Foreskin melanocyte (primary cell): ENCODE measurements at places on chromosomes 16 and 17.

GRCh38 chr17:54901230-54901822 is 674 bp downstream of the TOM1L1 start:
- no peak for DNase-seq

DNA sequence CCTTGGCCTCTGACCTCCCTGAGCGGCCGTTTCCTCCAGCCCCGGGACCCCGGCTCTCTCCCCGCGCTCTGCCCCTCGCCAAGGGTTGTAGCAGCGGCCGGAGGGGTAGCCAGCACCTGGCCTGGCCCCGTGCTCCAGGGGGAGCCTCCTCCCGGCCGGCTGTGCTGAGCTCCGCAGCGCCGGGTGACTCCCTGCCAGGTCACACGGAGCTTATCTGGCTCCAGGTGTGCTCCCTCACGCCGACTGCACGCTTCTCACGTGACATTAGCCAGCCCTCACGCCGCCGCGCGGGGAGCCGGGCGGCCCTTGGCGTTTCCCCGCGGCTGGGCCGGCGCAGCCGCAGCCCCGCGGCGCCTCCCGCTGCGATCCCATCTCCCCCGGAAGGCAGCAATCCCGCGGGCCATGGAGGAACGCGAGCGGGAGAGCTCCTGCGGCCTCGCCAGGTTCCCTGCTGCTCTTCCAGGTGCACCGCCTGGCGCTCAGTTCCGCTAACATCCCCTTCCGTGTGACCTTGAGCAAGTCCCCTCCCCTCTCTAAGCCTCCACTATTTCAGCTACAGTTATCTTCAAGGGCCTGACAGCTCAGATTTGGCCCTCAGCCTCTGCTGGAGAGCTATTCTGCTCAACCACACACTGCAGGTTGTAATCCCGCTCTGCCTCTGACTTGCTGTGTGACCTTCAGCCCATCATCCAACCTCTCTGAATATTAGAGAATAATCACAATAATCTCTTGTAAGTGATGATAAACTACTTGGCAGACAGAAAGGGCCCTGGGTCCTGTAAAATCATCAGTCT is 3.4 kb downstream of the MYO18A start:
- no peak for DNase-seq

- DNase-seq, result no peak
These were observed 39.3 kb downstream of the MYO18A start for GRCh38 chr17:29140631-29141513.

GRCh38 chr17:29068818-29069217 is 25.9 kb downstream of the PIPOX start:
- DNase-seq, result no peak

- no peak for DNase-seq
These were observed 107.4 kb upstream of the CDH11 start for GRCh38 chr16:65229191-65229662.

DNA sequence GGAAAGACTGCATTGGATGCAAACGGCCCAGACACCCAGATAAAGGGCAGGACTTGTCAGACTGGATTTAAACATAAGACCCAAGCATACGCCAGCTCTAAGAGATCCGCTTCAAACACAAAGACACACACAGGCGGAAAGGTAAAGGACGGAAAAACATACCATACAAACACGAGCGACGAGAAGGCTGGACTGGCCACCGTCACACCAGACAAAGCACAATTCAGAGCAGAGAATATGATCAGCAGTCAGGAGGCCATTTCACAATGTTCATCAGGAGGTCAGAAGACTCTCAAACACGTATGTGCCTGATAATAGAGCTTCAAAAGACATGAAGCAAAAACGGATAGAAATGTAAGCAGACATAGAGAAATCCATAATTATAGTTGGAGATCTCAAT is 84.9 kb upstream of the GNG13 start:
- DNase-seq, result no peak

DNA sequence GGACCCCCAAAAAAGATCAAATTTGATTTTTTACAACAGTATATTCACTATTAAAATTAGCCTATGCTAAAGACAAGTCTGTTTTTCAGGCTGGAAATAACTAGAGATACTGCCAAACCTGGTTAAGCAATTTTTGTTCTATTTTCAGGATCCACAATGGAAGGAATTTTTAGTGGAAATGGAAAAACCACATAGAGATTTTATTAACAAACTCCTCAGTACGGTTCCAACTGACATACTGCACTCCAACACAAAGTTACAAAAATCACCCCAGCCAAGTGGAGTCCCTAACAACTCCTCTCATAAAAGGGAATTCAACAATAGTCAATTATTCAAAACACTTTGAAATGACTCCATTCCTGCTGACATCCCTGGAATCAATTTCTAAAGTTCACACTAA is 101.6 kb upstream of the TOB1 start:
- no peak for DNase-seq

DNA sequence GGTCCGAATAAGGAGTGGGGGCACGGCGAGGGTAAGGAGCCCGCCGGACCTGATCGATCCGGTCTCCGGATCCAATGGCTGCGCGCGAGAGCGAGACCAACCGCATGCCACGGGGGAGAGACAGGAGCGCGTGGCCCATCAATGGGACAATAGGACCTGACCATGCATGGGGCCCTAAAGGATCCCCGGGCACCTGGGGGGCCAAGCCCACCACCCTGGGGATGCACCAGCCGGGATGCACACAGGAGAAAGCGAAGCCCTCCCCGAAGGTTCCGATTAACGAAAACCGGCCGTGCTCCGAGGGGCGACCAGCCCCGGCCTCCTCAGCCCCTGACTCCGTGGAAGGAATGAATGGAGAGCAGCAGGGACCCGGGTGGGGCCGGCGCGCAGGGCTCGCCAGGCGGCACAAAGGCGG is 525 bp downstream of the JPT1 start:
- no peak for DNase-seq

DNA sequence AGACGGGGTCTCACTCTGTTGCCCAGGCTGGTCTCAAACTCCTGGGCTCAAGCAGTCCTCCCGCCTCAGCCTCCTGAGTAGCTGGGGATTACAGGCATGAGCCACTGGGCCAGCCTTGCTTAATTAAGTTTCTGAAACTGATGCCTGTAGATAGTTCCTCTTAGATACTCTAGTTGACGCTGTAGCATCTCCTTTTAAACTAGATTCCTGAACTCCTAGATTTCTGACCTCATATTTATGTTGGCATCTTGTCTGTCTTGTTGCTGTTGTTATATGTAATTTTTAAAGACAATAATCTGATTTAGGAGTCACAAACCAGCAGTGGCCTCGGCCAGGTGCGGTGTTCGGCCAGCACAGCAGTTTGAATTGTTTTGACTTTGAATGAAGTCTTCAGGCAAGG is 37.5 kb downstream of the DHRS7B start:
- no peak for DNase-seq

DNA sequence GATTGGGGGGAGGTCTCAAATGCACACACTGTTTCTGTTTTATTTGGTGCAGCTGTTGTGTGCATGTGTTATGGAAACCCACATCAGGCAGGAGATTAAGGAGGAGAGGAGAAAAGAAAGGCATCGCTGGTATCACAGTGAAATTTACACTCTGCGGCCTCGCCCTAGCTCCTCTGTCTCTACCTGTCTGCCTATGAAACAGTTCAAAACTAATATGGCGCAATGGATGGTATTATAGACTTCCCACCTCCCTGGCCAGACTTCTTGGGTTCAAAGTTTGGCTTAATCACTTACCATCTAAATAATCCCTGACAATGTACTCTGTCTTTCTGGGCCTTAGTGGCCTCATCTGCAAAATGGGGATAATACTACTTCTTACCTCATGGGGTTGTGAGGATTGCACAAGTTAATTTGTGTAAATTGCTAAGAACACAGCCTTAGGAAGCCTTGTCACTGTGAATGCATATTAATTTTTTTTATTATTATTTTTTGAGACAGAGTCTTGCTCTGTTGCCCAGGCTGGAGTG is 1.4 kb upstream of the ABCC1 start:
- no peak for DNase-seq
